NCI-H446 (cell line): ENCODE measurements at places on chromosomes 5 and 9.

DNA sequence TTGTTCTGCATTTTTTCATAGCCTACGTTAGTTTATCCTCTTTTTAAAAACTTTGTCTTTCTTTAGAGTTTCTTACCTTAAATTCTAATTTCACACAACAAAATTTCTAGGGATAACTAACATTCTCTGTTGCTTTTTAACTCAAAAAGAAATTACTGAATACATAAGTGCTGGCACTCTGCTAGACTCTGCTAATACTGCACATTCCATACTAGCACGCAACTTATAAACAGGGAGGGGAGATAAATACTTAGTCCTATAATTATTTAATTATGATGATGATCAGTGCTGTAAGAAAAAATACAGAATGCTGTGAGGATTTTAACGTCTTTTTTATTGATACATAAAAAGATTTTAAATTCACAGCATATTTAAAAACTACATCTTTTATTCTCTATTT is 25.1 kb downstream of the RNF145 start:
- no peak for DNase-seq

DNA sequence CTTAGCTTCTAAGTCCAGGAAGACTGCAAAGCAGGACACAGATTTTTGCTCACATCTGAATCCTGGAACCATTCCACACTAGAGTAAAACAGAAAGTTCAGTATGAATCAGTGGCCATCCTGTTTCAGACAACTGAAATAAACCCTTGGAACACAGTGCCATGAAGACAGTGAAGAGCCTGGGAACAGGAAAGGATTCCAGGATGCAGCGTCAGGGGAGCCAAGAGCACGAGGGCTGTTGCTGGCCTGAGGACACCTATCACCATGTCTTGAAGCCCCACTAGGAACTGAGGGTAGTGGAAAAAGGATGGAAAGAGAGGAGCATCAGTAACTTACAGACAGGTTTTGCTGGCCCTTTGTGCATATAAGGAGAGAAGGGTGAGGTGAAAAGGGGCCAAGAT is 115.3 kb upstream of the FSTL4 start:
- no peak for DNase-seq

DNA sequence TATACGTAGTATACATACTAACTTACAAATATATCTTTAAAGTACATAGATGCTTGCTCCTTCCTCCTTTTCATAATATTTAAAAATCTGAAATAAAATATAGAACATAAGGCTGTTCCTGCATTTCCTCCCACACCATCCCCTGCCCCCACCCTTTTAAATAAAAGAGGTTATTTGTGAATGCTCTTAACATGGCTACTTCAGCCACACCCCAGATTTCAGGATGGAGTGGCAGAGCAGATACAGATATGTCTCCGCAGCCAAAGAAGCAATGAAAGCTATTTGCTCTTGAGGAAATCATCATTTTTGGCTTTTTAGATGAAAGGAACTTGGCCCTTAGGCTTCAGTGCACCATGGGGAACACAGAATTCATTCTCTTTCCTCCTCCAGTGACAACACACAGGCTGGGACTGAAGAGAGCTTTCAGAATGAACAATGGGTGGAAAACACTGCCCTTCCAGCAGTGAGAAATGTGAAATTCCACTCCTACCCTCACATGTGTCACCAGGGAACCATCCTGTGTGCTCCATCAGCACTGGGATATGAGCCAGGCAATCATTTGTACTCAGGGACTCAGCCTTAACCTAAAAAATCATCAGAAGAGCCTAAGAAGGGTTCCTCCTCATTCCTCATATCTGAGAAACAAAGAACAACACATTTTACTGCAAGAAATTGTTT is 134.3 kb downstream of the PPP2R2B start:
- peak; percentile 28 for DNase-seq

DNA sequence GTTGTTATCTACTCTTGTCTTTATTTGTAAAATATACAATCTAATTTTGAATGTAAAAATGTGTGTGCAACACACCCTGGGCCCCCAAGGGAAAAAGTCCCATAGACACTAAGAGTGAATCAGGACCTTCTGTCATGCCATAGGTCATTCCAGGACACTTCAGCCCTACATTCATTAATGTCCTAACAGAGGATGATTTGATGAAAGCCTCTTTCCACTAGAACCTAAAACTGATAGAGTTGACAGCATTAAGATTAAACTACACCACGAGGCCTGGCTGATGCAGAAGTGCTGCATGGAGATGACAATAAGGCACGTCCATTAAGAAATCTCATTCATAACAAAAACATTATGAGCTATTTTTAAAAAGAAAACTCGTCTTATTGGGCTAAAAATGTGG is 46.2 kb downstream of the FRMD3 start:
- no peak for DNase-seq

DNA sequence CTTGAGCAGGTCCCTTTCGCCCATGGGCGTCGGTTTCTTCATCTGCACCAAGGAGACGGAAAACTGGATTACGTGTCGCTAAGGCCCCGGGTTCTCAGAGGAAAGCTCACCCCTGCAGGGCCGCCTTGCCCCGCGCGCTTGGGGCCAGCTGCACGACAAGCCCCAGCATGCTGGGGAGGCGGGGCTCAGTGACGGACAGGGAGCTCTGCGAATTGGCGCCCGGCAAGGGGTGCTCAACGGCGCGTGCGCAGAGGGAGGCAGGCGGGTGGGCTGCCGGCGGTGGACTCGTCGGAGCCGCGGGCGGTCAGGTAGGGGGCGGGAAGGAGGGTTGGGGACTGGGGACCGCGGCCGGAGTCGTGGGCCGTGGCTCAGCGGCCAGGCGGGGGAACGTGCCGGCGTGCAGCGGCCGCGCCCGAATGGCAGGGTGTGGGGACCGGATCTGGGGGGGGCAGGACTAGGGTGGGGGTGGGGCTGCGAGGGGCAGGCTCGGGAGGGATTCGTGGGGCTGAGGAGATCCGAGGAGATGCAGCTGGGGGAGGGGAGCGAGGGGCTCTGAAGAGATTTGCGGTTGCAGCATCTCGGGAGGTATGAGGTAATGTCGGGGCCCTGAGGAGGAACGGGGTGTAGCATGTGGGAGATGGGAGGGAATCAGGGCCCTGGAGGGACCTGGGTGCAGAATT is at the start of gene TRIM32:
Gene TRIM32 (plus strand): TSS at position 232 of the 680 bp plus-strand sequence. CDS start 10,438 bp downstream, outside the sequence.
- peak; percentile 89 for DNase-seq

DNA sequence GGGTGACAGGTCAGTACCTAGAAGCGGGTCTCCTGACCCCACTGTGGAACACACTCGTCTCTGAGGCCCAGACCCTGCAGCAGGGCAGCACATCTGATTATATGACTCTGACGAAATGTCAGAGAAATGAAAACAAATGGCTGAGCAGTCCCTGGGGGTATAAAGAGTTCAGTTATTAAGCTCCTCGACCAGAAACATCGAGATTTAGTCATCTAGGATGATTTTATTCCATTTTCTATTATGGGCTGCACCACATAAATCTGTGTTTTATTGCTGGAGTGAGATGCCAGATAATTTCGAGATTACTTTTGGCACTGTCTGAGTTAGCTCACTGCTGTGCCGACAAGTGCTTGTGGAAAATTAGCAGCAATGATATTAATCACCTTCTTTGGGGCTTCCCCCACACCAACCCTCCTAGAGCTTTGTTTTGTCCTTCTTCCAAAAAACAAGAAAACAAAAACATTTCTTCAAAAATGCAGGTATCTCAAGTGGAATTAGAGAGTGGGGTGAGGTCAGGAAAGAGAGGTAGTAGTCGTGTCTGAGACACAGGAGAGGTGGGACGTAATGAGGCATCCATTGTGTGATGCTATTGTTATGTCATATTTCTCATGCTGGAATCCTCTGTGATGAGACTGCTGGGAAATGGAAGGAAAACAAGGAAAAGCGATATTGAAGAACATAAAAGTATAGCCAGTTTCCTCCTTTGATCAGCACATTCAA is 495.5 kb downstream of the DMAC1 start:
- no peak for DNase-seq

- DNase-seq, result no peak
Observed at GRCh38 chr9:25241421-25241820, 436.8 kb downstream of the TUSC1 start.

DNA sequence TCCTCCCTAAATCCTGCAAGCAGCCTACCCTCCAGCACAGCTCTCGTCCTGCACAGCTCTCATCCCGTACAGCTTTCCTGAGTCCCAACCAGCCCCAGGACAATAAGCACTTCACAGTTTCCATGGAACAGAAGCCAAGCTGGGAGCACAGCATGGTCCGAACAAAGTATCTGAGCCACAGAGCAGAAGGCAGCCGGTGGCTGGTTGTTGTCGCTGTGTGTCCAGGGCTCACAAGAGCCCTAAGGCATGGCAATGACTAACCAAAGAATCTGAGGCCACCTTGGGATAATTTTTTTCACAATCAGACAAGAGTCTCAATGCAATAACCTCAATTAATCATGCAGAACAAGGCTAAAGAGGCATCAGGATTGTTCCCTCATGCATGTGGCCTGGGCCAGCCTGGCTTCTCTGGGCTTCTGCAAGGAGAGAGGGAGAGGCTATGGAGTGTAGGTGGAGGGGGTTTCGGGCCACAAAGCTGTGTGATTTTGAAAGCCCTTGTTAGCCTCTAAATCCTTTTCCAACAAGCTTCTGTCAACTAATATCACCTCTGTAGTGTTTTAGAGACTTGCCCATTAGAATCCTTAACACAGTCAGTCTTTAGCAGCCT is 323.4 kb downstream of the PIK3R1 start:
- DNase-seq, result no peak

DNA sequence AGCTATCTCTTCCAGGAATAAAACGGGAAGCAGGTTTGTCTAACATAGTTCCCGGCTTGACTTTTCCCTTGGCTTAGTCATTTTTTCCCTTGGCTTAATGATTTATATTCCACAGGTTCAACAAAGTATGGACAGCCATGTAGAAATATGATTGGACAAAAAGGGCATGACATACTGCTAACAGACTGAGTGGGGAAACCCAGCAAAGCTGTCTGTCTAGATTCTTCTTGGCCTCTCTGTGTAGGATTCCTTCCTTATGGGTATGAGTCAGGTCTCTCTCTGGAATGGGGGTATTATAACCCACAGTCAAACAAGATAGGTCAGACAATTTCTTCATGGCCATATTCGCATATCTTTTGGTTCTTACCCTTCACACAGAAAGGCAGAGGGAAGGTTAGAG is 5.7 kb upstream of the MTAP start:
- no peak for DNase-seq

DNA sequence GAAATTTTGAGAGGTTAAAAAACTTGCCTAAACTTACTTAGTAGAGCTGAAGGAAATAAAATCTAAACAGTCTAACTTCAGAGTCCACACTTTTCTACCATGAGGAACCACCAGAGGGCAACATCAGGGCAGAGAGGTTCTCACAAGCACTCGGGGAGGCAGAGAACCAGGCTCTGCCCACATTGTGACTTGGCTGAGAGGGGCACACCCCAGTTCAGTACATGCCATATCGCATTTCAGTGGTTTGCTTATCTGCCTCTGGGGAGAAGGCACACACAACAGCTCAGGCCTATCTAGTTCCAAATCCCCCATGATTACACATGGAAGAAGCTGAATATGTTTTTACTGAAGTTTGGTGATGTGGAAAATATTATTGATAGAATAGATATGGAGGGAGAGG is 49.2 kb downstream of the EQTN start:
- DNase-seq, result peak; percentile 30

DNA sequence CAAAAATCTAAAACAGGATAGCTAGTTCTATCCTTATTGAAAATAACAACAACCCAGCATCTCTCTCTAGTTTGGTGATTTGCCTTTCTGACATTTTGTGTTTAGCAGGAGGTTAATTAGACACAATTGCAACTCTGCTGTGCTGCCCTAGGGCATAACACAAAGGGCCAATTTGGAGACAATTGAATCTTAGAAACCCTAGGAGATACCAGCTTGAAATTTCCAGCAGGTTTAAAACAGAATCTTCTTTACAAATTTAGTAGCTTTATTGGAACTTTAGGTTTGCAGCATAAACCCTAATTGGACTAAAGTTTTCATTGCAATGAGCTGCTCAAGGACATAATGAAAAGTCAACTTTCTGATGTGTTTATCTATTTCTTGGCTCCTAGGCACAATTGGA is 166.7 kb upstream of the FER start:
- no peak for DNase-seq

DNA sequence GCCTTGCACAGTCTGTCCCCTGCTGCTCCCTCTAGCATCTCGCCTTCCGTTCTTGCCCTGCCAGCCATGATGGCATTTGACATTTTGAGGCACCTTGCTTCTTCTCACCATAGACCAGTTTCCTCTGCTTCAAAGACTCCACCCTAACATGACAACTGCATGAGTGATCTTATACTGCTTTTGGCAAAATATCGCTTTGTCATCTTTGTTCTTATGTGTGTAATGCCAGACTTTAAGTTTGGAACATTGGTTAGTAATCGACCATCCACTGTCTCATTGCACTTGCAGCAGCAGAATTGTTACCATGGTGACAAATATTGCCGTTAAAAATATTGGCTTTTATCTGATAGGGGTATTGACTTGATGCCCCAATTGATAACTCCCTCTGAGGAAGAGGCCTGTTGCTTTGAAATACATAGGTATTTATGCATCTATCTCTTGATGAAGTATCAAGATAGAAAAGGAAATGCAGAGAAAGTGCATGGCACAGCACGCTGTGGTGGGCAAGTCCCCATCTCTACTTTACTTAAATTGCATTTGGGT is 6.8 kb downstream of the GARIN3 start:
- DNase-seq, result no peak

DNA sequence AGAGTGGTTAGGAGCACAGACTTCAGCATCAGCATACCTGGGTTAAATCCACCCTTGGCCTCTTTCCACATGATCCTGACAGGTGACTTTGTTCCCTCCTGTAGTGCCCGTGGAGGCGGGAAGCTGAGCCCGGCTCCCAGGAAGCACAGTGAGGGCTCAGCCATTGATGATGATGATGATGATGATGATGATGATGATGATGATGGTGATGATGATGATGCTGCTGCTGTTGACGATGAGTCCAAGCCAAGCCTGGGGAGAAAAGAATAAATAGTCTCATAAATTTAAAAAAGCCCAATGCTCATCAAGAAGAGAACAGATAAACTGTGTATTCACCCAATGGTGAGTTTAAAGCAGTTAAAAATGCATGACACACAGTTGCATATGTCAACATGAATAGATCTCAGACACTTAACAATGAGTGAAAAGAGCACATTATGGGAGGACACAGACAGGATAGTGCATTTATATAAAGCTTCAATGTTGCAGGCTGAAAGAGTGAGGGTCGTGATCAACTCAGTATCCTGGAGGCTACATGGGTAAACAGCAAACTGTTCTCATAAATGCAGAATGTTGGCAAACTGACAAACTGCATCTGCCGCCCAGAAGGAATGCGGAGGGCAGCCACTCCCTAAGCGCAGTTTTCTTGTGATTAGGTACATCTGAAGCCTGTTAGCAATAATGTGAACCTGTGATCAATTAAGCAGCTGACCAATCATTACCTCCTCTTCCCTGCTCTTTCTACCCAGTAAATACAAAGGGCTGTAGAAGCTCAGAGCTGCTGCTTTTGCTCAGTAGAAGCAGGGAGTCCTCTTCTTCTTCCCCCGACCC is 11.7 kb upstream of the CFAP157 start:
- DNase-seq, result no peak
